ENCODE measurements at places on chromosomes 12 and 14. TPM values are rescaled to one million over a fixed set of nuclear protein-coding genes. Genes with fewer than 3 reads are reported as not detected.

Gene BHLHE41
- 1.2 TPM for total RNA-seq

Gene HOXC4
- total RNA-seq, result 3.5 TPM

Gene FOXA1
- 5.3 TPM for total RNA-seq

Gene LRP1
- total RNA-seq, result 15.5 TPM

Gene TPPP2
- not detected for total RNA-seq

Gene OR11H6
- not detected for total RNA-seq

Gene CATSPERB
- total RNA-seq, result not detected

Gene CS
- total RNA-seq, result 157 TPM

Gene A2ML1
- total RNA-seq, result not detected

Gene IKZF4
- 3.0 TPM for total RNA-seq

Gene OAS2
- total RNA-seq, result 0.44 TPM

Gene ADAM20
- total RNA-seq, result not detected

Gene DDX55
- total RNA-seq, result 30.7 TPM

All from A549 treated with ZK216348 at 1 μM for 4 hours (cell line).